HAP-1 (cell line): ENCODE measurements at places on chromosomes 16 and 17.
A peak's percentile ranks its signal among the peaks of the same experiment; 100 is the strongest.

DNA sequence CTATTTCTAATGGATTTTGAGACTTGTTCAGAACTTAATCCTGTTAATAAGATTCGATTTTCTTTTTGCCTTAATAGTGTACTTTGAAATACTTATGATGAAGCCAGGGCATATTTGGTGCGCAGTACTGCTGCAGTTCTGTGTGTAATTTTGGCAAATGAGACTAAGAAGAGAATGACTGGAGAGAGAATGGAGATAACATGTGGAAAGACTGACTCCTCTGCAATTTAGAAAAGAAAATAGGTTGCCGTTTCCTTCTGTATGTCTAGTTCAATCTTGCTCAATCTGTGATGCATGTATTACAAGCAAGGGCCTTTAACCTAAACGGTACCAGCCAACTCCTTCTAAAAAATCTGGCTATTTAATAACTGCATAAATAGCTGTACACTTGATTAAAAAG, 285.1 kb upstream of the CDH11 start:
- no peak for DNase-seq

GRCh38 chr17:76056882-76057281, 15.4 kb downstream of the SRP68 start:
- DNase-seq, result no peak

- DNase-seq, result no peak
These were observed 168.0 kb upstream of the RPH3AL start for GRCh38 chr17:520447-521182.

- peak; percentile 62 for DNase-seq
These were observed 16.2 kb upstream of the NAGLU start for GRCh38 chr17:42519546-42520491.

- peak; percentile 5 for DNase-seq
These were observed 15.9 kb downstream of the POLR3E start for GRCh38 chr16:22312897-22313781.

DNA sequence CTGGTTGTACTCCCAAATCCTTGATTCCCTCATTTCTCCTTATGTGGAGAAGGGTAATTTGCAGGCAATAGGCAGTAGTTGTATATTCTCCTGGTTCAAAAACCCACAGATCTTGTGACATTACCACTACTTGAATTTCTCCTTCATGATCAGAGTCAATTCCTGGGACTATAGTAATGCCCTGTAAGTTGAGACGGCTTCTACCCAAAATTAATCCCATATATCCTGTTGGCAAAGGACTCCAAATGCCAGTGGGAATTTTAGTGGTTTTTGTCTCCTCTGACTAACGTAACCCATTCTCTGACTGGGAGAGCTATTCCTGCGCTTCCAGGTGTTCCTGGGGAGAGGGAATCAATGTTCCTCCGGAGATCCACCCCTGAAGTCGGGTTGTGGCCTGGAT, 11.6 kb upstream of the ZNF689 start:
- DNase-seq, result no peak

- peak; percentile 78 for DNase-seq
These were observed 2.9 kb upstream of the SCIMP start for GRCh38 chr17:5237541-5238016.

DNA sequence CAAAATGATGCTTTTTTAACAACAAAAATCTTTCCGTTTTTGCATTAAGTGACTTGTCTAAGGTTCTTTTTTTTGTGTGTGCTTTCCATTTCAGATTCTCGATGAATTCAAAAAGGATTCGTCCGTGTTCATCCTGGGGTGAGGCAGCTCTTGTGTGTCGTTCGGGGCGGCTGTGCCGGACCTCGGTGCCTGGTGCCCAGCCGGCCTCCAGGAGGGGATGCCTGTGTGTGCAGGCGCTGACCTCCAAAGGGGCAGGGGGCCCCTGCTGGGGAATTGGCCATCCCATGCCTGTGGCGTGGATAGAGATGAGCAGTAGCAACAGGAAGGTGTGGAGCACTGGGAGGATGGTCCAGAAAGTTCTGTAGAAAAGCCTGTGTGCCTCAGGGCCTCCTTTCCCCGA, 101.7 kb downstream of the PLCG2 start:
- no peak for DNase-seq

GRCh38 chr17:42329025-42329976, 41.0 kb downstream of the STAT5A start:
- DNase-seq, result peak; percentile 85
